Fibroblast of skin of right biceps (primary cell): ENCODE measurements at places on chromosomes 5 and 9.

DNA sequence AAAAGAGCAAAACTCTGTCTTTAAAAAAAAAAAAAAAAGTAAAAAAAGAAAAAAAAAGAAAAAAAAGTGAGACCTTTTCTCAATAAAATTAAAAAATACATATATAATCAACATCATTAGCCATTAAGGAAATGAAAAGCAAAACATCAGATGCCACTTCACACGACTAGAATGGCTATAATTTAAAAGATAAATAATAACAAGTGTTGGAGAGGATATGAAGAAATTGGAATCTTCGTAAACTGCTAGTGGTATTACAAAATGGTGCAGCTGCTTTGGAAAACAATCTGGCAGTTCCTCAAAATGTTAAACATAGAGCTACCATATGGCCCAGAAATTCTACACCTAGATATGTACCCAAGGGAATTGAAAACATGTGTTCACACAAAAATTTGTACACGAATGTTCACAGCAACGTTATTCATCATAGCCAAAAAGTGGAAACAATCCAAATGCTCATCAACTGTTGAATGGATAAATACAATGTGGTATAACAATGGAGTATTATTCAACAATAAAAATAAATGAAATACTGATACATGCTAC is 45.3 kb upstream of the SIL1 start:
- DNase-seq = peak; percentile 54

DNA sequence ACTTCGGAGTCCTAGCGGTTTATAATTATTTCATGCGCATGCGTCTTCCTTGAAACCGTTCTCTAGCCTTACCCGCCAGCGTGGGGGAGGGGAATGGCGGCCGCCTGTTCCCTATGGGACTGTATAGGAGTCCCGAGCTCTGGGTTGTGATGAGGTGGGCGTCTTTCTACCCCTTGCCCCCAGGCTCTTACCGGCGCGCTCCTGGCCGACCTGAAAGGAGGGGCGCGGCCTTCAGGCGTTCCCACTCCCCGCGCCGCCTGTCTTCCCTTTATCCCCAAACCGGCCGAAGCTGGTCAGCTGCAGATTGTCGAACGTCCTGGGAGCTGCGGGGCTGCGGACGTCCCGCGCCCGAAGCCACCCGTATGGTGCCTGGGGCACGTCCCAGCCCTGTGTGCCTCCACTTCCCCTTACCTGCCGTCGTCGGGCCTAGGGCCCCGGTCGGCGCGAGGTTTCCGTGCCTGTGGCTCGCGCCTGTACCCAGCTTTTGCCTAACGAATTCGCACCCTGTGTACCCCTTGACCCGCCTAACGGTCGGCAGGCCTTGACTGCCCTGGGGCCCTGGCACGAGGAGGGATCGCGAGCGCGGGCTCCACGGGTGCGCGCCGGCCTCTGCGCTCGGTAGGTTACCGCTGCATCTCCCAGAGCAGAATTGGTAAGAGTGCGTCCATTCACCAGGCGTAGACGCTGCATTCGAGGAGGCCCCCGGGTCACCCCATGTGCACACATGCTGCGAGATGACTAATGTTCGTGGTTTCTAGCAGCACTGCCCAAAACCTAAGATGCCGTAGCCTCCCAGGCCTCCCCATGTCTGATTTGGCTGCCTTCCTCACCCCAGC is 653 bp upstream of the HNRNPH1 start:
- peak; percentile 83 for DNase-seq

DNA sequence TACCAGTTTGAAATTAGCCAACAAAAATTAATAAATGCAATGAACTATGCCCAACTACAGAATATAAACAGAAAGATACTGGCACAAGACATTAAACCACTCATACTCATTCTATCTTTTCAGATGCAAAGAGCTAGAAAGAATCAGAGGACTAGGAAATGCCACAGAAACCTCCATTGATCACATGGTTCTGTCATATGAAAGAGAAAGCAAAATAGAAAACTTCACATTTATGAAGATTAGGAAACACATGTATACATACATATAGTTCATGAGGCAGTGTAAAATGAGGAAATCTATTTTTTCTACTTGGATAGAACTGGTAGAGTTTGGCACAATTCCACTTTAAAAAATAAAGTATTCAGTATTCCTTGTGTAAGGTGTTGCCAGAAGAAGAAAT is 275.1 kb upstream of the PTGER4 start:
- DNase-seq = no peak

- no peak for DNase-seq
Measured at GRCh38 chr5:179296150-179296821, 49.0 kb downstream of the ADAMTS2 start.

DNA sequence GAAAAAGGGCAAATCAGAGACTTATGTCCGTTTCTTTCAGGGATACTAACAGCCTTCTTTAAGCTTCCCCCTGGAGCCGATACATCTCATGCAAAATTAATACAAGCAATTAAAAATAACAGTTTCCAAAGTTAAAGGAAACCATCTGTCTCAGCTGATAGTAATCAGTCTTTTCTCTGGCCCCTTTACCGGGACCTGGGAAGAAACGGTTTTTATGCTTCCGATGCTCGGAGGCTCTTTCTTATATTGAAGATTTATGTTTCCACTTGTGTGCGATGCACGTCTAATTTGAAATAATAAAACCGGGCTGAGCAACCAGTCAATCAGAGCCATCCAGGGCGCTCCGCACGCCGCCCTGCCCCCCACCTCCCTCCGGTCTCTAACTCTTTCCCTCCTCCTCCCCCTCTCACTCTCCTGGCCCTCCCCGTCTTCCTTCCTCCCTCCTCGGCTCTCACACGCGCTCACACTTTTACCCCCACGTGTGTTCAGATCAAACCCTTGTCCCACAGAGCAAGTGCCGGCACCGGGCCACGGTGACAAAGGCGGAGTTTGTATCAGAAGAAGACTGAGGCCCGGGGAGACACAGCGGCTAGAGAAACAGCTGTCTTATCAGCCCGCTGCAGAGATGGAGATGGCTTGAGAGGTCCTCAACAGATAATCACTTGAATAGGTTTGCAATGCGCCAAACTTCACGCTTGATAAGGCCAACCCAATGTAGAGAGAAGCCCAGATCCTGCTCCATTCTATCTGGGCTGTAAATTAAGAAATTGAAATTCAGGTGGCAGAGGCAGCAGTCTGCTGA is 5.1 kb upstream of the ELAVL2 start:
- no peak for DNase-seq

DNA sequence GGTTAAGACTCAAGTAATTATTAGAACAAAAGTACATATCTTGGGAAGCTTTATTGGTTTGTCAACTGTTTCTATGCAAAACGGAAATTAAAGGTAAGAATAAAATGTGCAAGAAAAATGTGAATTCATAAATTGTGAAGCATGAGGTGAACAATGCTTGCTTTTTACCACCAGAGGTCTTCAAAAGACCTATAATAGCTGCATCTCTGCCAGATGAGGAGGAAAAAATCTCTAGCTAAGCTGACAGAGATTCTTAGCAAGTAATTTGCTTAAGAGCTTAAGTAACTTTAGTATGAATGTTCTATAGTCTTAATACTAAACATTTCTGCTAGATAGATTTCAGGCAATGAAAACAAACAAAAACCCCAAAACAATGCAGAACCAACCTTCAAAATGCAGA is 54.1 kb downstream of the MRPS30 start:
- DNase-seq = no peak

- peak; percentile 90 for DNase-seq
Measured at GRCh38 chr5:172283862-172284610, 472 bp upstream of the UBTD2 start.

DNA sequence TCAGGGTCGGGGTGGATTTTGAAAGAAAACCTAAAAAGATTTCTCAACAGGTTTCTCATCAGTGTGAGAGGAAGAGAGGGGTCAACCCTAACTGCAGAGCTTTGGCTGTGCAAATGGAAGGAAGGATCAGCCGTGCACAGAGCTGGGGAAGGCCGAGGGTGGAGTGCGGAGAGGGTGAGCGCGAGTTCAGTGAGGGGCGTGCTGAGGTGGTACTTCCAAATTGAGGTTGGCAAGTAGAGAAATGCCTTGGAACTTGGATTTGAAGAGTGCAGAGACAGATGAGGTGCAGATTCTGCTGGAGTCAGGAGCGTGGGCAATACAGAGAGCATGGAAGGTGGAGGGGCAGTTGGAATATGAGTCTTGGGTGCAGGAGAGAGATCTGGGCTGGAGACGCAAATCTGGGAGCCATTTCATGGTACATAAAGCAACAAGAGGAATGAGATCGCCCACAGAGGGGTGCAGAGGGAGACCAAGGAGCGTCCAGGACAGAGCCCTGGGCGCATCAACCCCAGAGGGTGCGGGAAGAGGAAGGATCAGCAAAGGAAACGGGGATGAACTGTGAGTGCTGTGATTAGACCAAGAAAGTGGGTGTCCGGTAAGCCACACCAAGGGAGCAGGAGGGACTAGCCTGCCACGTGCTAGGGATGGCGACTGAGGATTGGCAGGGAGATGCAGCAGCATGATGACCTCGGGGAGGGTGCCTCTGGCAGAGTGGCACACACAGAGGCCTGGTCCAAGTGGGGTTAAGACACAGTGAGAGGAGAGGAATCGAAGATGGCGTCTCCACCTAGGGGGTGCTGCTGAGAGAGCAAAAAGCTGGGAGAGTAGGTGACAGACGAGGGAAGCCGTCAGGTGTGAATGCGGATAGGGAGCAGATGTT is 105.8 kb downstream of the ADAMTS2 start:
- DNase-seq = no peak

GRCh38 chr5:139660923-139661814 is 13.0 kb downstream of the CXXC5 start:
- DNase-seq = peak; percentile 97
